Psoas muscle (tissue), 8 donors: ENCODE measurements at places on chromosomes 5 and 9. TPM values are rescaled to one million over a fixed set of nuclear protein-coding genes. Genes with fewer than 3 reads are reported as not detected.

- DNase-seq, result no peak
Measured at GRCh38 chr9:17986595-17986994, 407.7 kb downstream of the SH3GL2 start.

DNA sequence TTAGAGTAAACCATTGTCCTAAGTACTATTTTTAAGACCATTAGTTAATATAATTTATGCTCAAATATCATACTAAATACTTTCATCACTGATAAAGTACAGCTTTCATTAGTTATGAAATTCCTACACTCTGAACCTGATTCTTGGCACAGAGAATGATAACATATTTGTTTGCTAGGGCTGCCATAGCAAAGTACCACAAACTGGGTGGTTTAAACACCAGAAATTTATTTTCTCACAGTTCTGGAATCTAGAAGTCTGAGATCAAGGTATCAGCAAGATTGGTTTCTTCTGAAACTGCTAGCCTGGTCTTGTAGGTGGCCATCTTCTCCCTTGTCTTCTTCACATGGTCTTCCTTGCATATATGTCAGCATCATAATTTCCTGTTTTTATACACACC is 608.4 kb downstream of the TLE1 start:
- no peak for DNase-seq

GRCh38 chr5:25863811-25864210 is 1174.6 kb downstream of the CDH9 start:
- DNase-seq, result no peak

- no peak for DNase-seq
Measured at GRCh38 chr9:75983319-75984045, 93.0 kb downstream of the PCSK5 start.

- DNase-seq, result no peak
Measured at GRCh38 chr9:24582146-24583126, 36.7 kb upstream of the IZUMO3 start.

DNA sequence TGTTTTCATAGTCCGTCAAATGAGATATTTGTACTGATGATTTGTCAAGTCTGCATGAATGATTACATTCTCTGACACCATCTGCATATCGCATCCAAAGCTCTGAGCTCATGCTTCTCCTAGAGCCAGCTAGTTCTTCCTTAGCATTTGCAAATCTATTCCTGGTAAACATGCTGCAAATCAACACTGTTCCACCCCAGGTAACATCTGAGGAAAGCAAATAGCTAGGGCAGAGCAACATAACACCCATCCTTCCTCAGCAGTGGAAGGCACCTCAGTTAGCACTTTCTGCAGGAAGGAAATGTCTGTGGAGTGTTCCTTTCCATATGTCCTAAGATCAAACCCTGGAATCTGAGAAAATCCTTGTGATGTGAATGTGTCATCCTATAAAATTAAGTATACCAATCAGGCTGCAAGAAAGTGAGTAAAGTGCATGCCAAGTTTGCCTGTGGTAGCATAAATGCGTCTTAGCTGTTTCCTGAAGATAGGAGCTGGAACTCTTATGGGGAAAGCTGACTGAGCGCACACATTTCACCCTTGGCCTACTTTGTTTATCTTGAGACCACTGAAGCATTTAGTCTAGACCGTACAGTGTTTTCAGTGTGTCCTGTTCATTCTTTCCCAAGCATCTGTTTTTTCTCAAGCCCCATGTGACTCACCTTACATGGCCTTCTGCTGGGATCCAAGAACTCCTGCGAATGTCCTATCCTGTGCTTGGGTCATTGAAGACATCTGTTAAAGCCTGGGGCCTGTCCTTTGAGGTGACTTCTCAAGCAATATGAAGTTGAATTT is 50.9 kb upstream of the STARD4 start:
- no peak for DNase-seq

- peak; percentile 19 for DNase-seq
Measured at GRCh38 chr9:75891771-75892215, 1.3 kb downstream of the PCSK5 start.

- no peak for DNase-seq
Measured at GRCh38 chr9:335373-335772, 120.7 kb downstream of the DOCK8 start.

DNA sequence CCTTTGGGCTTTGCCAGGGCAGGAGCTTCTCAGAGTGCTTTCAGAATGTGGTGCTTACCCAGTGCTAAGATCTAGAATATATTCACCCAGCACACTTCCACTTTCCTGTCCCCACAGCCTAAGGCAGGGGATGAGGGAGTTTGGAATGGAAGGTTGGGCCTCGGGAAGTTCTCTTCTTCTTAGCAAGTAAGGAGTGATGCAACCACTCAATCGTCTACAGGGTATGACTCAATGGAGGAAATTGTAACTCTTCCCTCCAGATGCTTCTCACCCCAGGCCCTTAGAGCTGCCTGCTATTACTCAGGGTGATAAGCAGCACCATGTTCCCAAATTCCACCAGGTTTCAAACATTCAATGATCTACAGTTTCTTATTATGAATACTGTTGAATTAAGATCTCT is 30.8 kb upstream of the AGGF1 start:
- DNase-seq, result no peak

GRCh38 chr5:120463991-120464626 is at the start of gene PRR16:
Gene PRR16 (plus strand): TSS chr5:120464300.
- DNase-seq, result peak; percentile 69

DNA sequence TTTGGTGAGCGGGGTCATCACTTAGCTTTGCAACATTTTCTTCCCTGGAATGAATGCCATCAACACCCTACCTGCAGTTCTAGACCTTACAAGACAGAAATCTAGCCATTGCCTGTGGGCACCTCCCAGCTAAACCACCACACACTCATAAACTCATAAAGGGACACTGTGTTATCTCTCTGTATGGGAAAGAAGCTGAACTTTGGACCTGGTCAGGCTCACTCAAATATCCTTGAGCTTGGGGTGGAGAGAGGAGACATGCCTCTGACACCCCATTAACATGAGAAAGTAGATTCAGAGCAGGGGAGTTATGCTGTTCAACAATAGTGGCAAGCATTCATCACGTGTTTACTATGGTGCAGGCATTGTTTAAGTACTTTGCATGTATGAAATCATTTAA is 205.6 kb downstream of the ZNF462 start:
- DNase-seq, result no peak

DNA sequence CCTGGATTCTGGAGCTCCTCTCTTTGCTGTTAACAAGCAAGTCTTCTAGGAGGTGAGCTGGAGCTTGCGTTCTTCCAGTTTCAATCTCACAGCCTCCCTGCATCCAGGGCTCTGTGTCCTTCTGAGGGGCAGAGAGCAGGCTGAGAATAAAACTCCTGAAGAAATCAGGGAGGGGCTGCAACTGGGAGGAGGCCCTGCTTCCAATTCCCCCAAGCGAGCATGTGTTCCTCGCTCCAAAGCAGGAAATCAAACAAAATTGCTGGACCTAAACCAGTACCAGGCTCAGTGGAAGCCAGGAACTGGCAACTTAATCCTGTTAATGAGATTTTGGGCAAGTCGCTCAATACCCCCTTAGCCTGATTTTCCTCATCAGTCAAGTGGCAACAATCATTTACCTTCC is 181.8 kb downstream of the ASTN2 start:
- no peak for DNase-seq

DNA sequence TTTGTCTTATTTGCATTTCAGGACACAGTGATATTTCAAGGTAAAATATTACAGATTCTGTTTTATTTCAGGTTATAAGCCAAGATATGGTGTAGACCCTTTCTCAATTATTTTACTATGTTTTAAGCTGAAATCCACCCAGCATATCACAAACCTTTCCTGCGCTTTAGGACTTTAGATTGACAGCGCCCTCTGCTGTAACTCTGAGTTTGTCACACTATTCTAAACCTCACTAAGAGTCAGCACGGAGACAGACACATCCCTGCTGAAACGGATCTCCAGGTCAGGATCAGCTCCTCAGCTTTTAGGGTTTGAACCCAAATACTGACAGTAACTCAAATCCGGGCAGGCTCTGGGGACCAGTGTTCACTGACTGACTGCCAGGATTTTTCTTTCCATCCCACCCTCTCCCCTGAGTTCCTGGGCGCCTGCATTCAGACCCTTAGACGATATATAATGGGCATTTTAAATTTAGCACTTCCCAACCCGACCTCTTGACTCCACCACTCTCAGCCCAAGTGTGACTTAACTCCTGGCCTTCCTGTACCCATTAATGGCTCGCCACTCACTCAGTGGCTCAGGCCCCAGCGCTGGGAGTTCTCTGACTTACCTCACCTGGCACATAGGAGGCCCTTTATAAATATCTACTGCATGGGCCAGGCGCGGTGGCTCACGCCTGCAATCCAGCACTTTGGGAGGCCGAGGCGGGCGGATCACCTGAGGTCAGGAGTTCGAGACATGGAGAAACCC is 33.5 kb downstream of the TLX3 start:
- DNase-seq, result no peak

DNA sequence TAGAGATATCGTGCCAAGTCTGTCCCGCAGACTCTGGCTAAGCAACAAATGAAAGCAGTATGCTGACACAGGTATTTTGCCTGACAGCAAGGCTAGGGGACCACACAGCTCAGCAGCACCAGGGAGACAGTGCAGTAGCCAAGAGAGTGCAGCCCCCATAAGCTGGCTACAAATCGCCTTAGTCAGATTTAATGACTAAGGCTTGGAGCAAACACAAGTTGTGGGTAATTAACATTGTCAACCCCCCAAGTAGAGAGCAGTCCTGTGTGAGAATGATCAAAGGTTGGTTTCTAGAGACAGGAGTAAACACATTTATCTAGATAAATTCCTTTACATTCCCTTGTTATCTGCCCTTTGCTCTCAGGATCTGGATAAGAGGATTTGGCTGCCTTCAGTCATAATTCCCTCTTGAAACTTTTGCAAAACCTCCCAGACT is 1434.5 kb upstream of the CDH6 start:
- DNase-seq, result no peak

DNA sequence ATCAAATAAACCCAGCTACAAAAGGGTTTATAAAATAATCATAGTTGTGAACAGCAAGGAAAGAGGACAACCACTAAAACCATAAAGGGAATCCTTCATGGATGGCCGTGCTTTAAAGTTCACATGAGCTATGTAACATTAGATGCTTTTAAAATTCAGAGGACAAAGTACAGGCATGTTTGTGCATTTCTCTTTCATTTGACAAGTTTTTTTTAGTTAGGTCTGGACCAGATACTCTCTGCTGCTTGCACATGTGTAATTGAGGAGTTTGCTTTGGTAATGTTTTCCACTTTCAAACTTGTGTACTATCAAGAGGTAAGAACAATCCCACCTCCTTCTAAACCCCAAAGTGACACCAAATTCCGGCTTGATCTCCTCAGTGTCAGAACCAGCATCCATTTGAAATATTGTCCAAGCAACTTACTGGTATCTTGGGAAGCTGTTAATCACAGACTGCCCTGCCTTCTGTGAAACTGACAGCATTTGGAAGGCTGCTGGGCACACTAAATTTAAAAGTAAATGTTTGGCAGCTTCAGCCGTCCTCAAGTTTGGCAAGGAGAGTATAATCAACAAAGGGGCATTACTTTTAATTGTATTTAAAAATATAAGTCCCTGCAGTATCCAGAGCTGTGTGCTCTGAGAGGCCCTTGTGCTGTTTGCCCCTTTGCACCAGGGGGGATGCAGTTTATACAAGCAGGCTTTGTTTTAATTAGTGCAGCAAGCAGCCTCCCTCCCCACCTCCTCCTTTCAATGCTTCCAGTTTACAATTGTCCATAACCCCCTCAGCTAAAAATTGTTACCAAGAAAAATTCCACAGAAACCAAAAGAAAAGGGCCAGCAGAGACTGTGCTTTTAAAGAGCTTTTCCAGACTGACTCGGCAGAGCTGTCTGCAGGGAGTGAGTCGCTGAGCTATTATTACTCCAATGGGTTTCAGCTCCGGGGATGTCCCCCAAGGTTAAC is 328.3 kb upstream of the MPDZ start:
- DNase-seq, result no peak

DNA sequence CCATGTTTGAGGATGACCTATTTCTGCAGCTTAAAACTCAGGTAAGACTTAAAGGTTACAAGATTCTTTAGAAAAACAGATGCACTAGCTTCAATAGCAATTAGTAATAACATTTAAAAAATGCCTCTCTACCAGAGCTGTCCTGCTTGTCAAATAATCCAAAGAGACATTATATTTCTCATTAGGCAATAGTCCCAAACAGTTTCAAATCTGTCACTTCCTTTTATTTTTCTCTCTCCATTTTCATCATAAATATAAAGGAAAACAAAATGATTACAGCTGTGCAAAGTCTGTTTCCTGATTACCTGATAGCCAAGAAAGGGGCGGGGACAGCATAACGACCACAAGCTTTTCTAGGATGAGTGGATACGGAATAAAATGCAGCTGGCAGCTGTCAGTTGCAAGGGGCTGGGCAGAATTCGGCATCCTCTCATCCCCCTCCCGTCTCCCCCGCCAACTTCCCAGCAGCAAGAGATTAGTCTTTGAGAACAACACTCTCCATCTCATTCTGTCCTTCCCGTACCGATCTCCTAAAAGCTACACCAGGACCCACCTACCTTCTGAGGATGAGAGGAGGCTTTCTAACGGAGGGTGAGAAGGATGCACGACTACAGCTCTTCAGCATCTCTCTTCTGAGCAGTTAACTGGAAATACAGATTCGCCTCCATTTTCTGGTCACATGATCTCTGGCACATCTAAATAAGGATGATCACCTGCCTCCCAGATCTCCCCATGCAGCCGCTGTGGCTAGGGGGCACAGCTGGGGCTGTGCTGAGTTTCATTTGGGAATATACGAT is 72.5 kb upstream of the PCA3 start:
- no peak for DNase-seq

The NPR3 gene
- total RNA-seq, result 10.5 TPM

The NCBP1 gene
- total RNA-seq, result 15.2 TPM

The SLC36A2 gene
- total RNA-seq, result 14.5 TPM

The AGXT2 gene
- total RNA-seq, result not detected

The TEX48 gene
- not detected for total RNA-seq

The CENPH gene
- total RNA-seq, result 4.5 TPM

The SLC24A2 gene
- not detected for total RNA-seq

The ZNF169 gene
- total RNA-seq, result 2.8 TPM

The HDHD3 gene
- total RNA-seq, result 11.5 TPM

The DPP7 gene
- 43.2 TPM for total RNA-seq

The SPATA31C2 gene
- not detected for total RNA-seq

The PSAT1 gene
- 0.15 TPM for total RNA-seq
